Activated naive CD4-positive, alpha-beta T cell (primary cell): ENCODE measurements at places on chromosomes 12 and 14.

DNA sequence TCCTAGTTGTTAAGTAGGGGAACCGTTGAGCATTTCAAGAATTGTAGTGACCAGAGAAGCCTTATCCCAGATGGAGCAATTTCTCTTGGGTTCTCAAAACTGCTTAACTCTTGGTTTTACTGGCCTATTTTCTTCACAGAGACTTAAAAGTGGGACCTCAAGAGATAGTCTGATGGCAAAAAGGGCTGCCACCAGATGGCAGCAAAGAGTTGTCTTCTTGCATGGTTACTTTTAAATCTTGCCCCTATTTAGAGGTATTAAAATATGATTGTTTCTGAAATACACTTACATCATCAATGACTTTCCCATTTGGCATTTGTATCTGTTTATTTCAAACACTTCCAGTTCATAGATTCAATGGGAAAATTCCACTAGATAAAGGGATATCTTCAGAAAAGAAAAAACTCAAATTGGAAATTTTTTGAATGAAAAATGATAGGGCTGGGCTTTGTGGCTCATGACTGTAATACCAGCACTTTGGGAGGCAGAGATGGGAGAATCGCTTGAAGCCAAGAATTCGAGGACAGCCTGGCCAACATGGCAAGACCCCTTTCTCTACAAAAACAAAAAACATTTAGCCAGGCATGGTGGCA, 69.9 kb upstream of the CNTN1 start:
- no peak for DNase-seq

DNA sequence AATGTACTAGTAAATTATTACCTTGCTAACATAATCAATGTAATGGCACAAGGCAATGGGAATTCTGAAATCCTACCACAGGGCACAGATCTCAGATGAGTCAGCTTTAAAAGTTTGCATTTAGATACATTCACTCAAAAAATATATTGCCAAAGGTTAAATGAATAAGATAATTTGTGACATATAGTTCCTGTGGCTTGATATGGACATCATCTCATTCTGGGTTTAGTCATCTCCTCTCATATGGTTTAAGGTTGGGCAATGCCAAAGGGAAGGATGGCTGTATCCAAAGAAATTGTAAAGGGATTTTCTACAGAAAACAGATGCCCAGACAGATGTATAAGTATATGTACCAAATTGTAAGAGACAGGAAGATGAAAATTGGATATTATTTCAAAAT, 1065.0 kb downstream of the LRFN5 start:
- no peak for DNase-seq

GRCh38 chr14:68506645-68507419, 286.0 kb downstream of the ZFP36L1 start:
- peak; percentile 24 for DNase-seq

- no peak for DNase-seq
Measured at GRCh38 chr12:130920723-130921381, 32.9 kb upstream of the ADGRD1 start.

DNA sequence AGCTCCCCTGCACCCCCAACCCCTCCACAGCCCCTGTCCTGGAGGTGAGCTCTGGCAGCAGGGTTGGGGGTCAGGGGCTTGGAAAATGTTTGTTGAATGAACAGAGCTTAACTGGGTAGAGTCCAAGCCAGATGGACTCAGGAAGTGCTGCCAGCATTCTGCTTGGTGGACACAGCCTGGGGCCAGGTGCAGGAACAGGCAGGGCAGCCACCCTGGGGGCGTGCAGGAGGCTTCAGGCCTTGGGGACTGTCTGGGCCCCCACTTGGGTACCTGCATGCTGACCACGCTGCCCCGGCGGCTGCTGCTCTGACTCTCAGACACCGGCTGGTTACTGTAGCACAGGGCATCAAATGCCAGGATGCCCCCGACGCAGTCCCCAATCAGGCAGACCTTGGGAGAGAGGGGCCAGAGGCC, 15.7 kb downstream of the ARL6IP4 start:
- no peak for DNase-seq

GRCh38 chr12:12088761-12089160, 18.0 kb downstream of the BCL2L14 start:
- DNase-seq = no peak

DNA sequence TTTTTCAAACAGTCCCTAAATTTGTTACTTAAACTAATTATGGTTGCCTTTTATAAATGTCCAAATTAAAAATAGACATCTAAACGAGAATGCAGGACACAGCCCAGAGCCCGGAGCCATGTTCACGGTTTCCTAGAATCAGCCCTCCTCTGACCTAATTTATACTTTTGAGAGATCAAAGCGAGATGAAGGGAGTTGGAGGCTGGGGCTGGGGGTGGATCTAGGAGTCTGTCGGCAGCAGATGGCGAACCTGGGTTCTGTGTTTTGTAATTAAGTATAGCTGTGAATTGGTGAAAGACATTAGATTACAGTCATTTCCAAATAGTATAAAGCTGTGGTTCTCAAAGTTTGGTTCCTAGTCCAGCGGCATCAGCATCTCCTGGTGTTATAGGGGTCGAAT, 210.1 kb downstream of the SLC41A2 start:
- no peak for DNase-seq

DNA sequence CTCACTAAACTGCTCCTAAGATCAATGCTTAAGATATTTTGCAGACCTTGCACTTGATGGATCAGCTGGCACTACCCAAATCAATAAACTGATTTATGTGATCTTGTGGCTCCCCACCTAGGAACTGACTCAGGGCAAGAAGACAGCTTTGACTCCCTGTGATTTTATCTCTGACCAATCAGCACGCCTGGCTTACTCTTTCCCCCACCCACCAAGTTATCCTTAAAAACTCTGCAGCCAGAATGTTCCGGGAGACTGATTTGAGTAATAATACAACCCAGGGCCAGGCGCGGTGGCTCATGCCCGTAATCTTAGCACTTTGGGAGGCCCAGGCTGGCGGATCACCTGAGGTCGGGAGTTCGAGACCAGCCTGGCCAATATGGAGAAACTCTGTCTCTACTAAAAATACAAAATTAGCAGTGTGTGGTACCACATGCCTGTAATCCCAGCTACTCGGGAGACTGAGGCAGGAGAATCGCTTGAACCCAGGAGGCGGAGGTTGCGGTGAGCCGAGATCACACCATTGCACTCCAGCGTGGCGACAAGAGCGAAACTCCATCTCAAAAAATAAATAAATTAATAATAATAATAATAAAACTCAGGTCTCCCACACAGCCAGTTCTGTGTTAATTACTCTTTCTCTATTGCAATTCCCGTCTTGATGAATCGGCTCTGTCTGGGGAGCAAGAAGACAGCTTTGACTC, 12.0 kb downstream of the MORN3 start:
- DNase-seq = no peak

DNA sequence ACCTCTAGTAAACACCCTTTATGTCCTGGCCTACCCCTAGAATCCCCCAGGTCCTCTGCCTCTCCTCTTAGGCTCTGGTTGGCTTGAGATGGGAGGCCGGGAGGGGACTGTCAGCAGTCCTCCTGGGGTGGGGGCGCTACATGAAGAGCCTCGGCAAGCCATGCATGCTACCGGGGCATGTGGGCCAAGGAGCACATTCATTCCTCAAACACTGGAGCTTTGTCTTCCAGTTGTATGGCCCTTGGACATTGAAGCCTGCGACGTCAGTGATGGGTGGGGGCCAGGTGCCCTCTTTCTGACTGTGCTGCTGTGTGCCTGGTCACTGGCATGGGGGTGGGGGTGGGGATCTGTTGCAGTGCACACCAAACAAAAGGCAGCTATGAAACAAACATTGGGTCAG, 15.8 kb upstream of the CELA1 start:
- no peak for DNase-seq

- no peak for DNase-seq
Measured at GRCh38 chr14:82710267-82710841, 1176.7 kb upstream of the SEL1L start.

GRCh38 chr12:52497975-52498374, 4.9 kb upstream of the KRT6A start:
- no peak for DNase-seq

DNA sequence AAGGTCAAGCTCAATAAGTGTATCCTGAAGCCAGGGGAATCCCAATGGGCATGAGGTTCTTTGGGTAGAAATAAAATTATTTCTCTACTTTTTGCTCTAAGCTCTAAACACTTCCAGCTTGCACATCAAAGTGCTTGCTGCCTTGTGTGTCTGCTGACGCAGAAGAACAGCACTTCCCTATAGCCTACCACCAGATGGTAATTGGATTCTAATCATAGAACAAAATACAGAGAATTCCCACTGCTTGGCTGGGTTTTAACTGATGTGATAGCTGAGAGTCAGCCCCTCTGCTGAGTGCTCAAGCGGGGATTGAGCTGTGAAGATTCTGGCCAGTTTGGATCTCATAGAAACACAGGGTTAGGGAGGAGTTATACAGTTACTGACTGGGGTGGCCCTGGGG, 132.4 kb upstream of the GZMB start:
- no peak for DNase-seq

DNA sequence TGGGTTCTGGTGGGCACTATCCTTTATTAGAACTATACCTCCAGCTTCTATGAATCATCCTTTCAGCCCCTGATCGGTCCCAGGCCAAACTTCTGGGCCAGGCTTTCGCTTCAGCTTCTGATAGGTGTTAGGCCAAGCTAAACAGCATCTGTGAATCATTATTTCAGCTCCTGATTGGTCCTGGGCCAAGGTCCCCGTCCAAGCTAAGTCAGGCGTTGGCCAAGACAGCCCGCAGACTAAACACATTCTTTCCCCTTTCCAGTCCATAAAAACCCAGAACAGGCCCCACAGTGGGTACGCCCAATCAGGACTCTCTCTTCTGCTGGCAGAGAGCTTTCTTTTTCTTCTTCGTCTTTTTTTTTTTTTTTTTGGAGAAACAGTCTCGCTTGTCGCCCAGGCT, 1808.9 kb upstream of the SEL1L start:
- DNase-seq = no peak

DNA sequence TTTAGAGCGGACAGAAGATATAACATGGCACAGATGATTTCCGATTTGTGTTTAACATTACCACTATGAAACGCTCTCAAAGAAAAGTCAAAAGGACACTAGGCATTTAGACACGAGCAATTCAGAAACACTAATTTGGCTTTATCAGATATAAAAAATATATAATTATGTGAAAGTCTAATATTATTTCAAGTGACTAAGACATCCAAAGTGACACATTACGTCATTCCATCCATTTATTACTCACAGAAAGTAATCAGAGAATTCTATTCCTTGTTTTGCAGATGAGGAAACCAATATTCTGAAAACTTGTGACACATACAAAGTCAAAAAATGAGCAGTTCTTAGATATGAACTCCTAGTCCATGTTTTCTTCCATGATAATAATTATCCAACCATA, 250.8 kb upstream of the USP15 start:
- DNase-seq = no peak

GRCh38 chr12:126506426-126507182, 1441.4 kb downstream of the AACS start:
- DNase-seq = no peak

DNA sequence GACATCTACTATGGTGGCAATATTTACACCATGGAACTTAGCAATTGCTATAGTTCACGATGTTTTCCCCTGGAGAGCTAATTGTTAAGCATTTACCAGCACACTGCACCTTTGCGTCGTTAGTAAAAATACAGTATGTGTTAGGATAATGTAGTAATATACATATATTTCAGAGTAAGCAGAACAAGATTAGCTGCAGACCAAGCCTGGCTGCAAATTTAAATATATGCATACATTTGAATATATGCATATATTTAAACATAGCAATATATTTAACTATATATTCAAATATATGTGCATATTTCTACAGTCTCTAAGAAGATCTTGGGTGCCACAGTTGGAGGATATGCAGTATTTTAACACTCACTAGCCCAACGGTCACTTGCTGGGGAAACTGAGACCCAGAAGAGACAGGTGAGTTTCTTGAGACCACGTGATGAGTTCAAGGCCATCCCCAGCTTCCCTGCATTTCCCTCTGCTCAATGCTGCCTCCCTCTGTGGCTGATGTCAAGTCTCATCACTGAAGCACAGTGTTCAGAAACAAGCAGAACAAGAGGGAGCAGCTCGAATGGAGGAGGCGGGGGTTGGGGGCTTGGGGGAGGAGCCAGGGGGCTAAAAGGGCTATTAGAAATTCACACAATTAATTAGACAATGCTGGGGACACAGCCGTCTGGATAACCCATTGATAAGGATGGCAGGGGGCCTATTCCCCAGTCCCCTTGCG, 708.0 kb downstream of the MED13L start:
- DNase-seq = no peak

DNA sequence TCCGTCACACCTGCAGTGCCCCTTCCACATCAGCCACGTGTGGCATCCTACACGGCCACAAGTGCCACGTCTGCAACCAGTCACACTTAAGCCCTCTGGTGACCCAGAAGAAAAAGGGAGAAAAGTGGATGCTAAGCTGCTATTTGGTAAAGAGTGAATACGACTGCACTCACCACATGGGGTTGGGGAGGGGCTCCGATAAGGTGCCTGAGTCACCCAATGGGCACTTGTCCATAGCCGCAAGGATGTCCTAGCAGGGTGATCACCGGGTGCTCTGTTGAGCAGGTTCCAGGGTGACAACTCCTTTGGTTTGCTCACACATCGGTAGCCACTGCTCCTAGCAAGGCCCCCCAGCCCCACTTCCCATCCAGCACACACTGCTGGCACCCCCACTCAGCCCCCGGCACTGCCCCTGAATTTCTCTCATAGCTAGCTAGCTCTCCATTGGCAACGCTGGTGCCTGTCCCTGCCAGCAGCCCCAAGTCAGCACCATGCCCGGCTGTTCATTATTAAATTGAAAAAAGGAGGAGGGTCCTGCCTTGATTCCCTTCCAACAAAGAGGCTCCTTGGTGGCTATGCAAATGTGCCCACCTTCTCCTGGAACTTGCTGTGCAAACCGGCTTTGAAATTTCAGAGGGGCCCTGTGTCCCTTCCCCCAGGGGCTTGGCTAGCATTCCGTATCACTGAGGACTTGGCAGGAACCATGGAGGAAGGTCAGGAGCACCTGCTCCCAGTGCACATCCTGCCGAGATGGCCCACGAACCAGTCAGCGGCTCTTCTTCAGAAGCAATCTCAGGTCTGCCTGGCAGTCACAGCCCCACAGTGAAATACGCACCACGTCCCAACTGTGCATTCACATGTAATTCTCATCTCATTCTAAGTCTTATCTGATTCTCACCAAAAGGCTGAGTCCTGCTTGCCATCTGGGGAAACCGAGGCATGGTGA, 227.7 kb upstream of the DIO3 start:
- no peak for DNase-seq

DNA sequence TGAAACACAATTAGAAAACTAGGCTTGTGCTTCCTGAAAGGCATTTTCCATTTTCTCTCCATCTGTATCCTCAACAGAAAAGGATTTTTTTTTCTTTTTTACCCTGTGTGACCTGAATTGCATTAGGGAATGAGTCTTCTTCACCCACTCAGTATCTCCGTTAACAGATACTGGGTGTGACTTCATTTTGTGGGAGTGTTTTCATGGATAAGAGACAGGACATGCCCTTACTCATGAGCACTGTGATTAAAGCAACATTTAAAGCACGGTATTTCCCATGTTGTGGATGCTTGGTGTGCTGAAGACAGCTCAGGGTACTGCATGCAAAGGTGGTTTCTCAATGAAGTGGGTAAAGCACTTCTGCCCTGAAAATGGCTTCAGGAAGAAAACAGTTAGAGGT, 1397.3 kb upstream of the TMEM132C start:
- DNase-seq = no peak

- DNase-seq = no peak
Measured at GRCh38 chr14:76699939-76700590, 61.2 kb upstream of the VASH1 start.
